Adrenal gland (tissue), 19 donors: ENCODE measurements at places on chromosomes 12 and 14. TPM values are rescaled to one million over a fixed set of nuclear protein-coding genes. Genes with fewer than 3 reads are reported as not detected.
A peak's percentile ranks its signal among the peaks of the same experiment; 100 is the strongest.

The NGB gene
- 1.0 TPM for total RNA-seq

- H3K27ac ChIP-seq, result no peak overlapping the region
- H3K4me1 ChIP-seq, result no peaks in the 10 kb centered on the region
- peak; percentile 67 for DNase-seq
These were observed 26.2 kb downstream of the RTRAF start for GRCh38 chr14:52015411-52016030.

The IPO8 gene
- 63.9 TPM for total RNA-seq

DNA sequence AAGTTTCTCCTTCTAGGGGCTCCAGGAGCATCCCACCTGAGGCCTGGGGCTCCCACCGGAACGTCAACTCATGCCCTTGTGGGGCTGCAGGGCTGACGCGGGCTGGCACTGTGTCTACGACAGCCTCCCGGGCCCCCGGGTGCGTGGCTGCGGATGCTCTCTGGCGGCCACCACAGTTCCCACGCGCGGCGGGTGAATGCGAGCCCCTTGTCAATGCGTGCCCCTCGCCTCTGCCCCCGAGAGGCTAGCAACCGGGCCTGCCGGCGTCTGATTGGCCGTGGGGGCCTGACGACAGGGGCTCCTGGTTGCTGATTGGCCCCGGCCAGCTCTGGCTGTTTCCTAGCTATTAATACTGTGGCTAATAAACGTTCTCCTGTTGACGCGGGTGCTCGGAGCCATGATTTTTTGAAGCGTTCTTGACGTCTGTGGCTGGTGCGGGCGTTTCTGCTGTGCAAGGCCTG is 1.8 kb upstream of the MEG3 start:
- no peaks in the 10 kb centered on the region for H3K27me3 ChIP-seq
- H3K27ac ChIP-seq, result no peak overlapping the region
- H3K4me1 ChIP-seq, result peaks cover 4% of the 10 kb centered on the region
- peak; percentile 50 for DNase-seq
- H3K4me3 ChIP-seq, result no peak overlapping the region
- H3K36me3 ChIP-seq, result no peaks in the 10 kb centered on the region

GRCh38 chr12:105083551-105084105 is 630 bp downstream of the ALDH1L2 start:
- no peaks in the 10 kb centered on the region for H3K36me3 ChIP-seq
- H3K27ac ChIP-seq, result no peak overlapping the region
- peak; percentile 66 for DNase-seq
- no peak overlapping the region for H3K4me3 ChIP-seq

The TTC6 gene
- total RNA-seq, result not detected

GRCh38 chr14:88346048-88346639 is 23.1 kb upstream of the KCNK10 start:
- no peaks in the 10 kb centered on the region for H3K36me3 ChIP-seq
- no peak overlapping the region for H3K27ac ChIP-seq
- no peak for DNase-seq
- no peaks in the 10 kb centered on the region for H3K27me3 ChIP-seq
- no peaks in the 10 kb centered on the region for H3K4me1 ChIP-seq

GRCh38 chr14:104676694-104677511 is 12.5 kb upstream of the INF2 start:
- H3K4me1 ChIP-seq, result peaks cover 55% of the 10 kb centered on the region
- peak overlapping the region; percentile 29 for H3K4me3 ChIP-seq
- peak; percentile 41 for DNase-seq
- H3K27me3 ChIP-seq, result no peaks in the 10 kb centered on the region
- H3K27ac ChIP-seq, result peak overlapping the region; percentile 94

The HIGD1C gene
- total RNA-seq, result not detected

DNA sequence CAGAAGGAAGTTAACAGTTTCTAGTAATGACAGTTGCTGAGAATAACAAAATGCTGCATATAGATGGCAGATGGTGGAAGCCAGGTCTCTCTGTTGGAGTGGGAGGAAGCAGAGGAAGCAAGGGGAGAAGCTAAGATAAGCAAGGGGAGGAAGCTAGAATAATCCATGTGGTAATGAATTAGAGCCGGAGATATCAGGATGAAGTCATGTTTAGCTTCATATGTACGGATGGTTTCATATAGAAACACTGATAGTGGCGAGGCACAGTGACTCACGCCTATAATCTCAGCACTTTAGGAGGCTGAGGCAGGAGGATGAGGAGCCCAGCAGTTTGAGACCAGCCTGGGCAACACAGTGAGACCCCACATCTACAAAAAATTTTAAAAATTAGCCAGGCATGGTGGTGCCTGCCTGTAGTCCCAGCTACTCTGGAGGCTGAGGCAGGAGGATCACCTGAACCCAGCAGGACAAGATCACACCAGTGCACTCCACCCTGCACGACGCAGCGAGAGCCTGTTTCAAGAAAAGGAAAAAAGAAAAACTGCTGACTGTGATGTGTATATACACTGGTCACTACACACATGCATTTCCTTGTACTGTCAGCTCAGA is 49.2 kb downstream of the ANAPC7 start:
- no peak overlapping the region for H3K4me3 ChIP-seq
- peaks cover 4% of the 10 kb centered on the region for H3K4me1 ChIP-seq
- H3K27ac ChIP-seq, result no peak overlapping the region
- peaks cover 19% of the 10 kb centered on the region for H3K36me3 ChIP-seq
- no peaks in the 10 kb centered on the region for H3K27me3 ChIP-seq
- no peak for DNase-seq

DNA sequence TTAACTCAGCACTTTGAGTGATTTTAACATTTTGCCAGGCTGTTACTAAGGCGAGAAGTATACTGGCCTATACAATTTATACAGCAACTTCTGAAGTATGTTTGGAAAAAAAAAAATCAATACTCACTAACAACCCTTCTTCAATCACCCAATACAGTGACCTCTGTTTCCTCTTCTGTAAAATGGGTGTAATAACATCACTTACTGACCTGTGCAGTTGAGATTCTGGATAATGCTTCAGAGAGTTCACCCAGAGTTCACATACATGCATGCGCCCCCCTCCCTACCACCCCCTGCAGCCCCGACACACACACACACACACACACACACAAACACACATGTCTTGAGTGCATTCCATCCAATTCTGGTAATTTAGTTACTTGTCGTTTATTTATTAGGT is 9.1 kb downstream of the PAH start:
- H3K4me3 ChIP-seq, result no peak overlapping the region
- H3K27me3 ChIP-seq, result no peaks in the 10 kb centered on the region

GRCh38 chr14:97916100-97916499 is 1118.9 kb downstream of the VRK1 start:
- no peaks in the 10 kb centered on the region for H3K4me1 ChIP-seq
- H3K4me3 ChIP-seq, result no peak overlapping the region
- H3K27ac ChIP-seq, result no peak overlapping the region
- DNase-seq, result no peak

The OR4Q3 gene
- not detected for total RNA-seq

The NPAS3 gene
- total RNA-seq, result 1.5 TPM
